Activated CD4-positive, alpha-beta T cell treated with anti-CD3 and anti-CD28 coated beads, Interleukin-2, amount 10 ng/mL, durations not matched to agents 7 days and 5 days (primary cell): ENCODE measurements at places on chromosomes 2 and 18. TPM values are rescaled to one million over a fixed set of nuclear protein-coding genes. Genes with fewer than 3 reads are reported as not detected.

DNA sequence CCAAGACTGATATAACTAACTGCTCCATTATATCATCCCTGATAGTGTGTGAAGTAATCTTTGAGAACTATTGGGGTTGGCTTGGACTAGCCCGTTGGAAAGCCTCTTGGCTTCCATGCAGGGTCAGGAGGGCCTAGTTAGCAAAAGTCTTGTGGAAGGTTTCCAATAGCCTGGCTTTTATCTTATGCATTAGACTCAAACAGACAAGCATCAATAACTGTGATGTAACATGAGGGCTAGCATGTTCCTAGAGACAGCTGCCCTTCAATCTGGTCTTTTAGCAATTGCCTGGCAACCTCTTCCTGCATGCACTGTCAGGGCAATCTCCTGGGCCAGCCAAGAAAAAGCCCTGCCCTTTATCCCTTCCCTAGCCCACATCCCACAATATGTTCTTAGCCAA lies 18.2 kb downstream of the SLC8A1 start:
- H3K4me1 ChIP-seq: no peaks in the 10 kb centered on the region
- no peaks in the 10 kb centered on the region for H3K36me3 ChIP-seq
- H3K27me3 ChIP-seq: no peaks in the 10 kb centered on the region
- H3K27ac ChIP-seq: no peak overlapping the region
- DNase-seq: no peak
- H3K4me3 ChIP-seq: no peak overlapping the region

GRCh38 chr2:180334514-180334913 lies 327.4 kb upstream of the CWC22 start:
- H3K4me1 ChIP-seq: no peaks in the 10 kb centered on the region
- no peaks in the 10 kb centered on the region for H3K36me3 ChIP-seq
- H3K27me3 ChIP-seq: no peaks in the 10 kb centered on the region
- no peak for DNase-seq

DNA sequence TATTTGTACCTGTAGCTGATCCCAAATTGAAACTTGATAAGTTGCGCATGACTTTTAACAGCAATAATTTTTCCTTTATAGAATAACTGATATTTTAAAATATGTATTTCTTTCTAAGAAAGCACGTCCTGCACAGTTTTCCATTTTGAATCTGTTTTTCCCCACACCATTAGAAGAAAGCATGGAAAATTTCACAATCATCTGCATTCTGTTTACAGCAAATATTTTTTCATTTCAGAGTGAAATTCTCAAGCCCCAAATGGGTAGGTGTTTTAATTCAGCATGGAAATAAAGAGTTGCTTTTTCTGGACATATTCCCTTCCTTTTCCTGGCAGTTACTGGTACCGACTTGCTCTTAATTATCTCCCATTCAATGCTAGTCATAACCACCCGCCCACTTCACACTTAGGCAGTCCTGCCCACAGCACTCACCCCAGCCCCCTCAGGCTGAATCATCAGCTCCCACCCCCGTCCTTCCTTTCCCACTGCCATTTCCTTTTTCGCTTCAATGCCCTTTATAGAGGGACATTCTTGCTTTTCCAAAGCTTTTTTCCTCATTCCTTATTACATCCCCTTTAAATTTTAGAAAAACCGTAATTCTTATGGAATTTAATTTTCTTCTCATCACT lies 89.2 kb upstream of the GLS start:
- H3K27ac ChIP-seq: no peak overlapping the region
- H3K36me3 ChIP-seq: no peaks in the 10 kb centered on the region
- H3K27me3 ChIP-seq: no peaks in the 10 kb centered on the region
- no peak for DNase-seq
- no peak overlapping the region for H3K4me3 ChIP-seq

DNA sequence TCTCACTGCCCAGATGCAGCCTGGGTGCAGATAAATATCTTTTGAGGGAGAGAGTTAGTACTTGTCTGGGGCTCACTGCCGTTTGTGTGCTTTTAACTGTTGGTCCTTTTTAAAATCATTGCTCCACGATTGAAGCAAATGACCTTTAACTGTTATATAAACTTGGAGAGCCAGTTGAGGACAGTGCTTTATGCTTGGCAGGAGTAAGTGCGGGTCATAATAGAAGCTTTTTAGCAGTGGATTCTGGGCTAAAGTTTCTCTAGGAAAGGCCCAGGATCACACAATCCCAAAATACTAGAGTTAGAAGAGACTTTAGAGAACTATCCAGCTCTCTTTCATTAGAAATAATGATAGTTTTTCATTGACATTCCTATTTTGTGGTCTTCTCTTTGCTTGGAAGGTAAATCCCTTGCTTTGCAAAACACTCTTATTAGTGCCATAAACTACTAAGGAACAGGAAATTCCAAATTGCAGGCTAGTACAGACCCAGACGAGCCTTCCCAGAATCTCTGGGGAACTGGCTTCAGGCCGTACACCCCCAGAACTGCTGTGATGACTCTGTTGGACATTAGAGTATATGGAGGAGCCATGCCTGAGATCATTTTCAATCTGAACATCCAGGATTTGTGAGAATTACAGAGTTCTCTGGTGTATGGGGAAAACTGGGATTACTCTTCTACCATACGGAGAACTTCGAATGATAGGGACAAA lies 19.1 kb downstream of the LIMS1 start:
- H3K27ac ChIP-seq: no peak overlapping the region
- no peak for DNase-seq
- H3K36me3 ChIP-seq: peaks cover 2% of the 10 kb centered on the region
- H3K4me3 ChIP-seq: no peak overlapping the region
- H3K27me3 ChIP-seq: no peaks in the 10 kb centered on the region

DNA sequence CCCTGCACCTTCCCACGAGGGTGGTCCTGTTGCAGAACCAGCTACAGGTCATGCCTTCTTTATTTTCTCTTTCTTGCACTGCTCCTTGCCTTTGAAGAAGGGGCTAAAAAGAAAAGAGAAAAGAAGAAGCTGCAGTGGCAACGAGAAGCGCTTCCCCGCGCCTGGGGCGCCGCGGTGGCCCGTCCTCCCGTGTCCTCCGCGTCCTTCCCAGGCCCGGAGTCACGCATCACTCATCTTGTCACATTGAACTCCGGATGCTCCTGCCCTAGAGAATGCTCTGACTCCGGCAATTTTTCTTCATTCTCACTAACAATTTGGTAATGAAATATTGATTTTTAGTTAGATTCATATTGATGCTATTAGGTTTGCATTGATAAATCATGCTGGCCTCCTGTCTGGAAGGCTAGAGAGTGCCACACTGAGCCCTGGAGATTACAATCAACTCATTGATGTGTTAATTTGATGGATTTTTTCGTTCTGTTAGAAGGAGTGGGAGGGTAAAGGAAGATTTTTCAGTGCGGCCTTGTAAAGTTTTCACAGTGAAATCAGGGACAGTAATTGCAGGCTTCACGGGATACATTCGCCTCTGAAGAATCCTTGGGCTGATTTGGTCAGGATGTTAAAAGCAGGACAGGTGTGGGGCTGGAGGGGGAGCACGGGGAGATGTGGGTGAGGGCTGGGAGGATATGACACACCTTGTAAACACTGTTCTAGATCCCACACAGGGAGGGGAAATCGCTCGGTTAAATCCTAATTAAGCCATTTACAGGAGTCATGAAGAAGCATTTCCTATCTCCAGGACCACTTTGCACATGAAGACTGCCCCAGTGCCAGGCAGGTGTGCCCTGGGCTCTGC lies 349.3 kb downstream of the ZNF516 start:
- no peak for DNase-seq
- peaks cover 1% of the 10 kb centered on the region for H3K4me1 ChIP-seq
- no peaks in the 10 kb centered on the region for H3K27me3 ChIP-seq
- no peaks in the 10 kb centered on the region for H3K36me3 ChIP-seq
- H3K27ac ChIP-seq: peak overlapping the region; percentile 15
- no peak overlapping the region for H3K4me3 ChIP-seq

DNA sequence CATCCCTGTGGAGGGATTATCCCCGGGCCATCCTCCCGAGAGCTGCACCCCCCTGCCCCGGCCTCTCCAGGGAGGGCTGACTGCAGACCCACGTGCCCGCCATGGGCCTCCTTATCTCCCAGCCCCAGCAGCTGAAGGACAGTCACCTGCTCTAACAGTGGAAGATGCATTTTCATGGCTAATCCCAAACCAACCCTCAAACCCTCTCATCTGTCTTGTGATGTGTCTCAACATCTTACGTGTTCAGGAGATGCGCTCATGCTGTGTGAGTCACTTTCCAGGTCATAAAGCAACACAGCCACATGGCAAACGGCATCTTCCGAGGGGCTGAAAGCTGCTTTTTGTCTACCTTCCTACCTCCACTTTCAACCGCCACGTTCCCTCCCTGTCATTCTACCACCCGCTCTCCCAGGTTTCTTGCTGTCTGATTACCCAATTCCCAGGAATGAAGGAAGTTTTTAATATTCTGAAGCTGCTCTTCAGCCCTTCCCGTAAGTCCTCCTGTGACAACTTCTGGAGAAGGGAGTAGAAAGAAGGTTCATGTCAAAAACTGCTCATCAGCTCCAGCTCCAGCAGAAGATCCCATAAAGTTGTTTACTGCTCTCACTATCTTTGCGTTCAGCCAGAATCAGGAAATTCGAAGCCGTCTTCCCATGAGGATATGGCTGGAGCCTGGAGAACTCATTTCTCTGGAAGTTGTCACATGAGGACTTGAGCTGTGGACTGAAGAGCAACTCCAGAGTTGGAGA lies 54.5 kb downstream of the MBP start:
- H3K4me3 ChIP-seq: no peak overlapping the region
- H3K4me1 ChIP-seq: peaks cover 73% of the 10 kb centered on the region
- H3K27ac ChIP-seq: peak overlapping the region; percentile 28
- DNase-seq: no peak
- peaks cover 66% of the 10 kb centered on the region for H3K36me3 ChIP-seq

GRCh38 chr2:18423636-18424035 lies 136.8 kb downstream of the RDH14 start:
- H3K36me3 ChIP-seq: no peaks in the 10 kb centered on the region
- H3K4me3 ChIP-seq: no peak overlapping the region
- H3K4me1 ChIP-seq: no peaks in the 10 kb centered on the region
- DNase-seq: no peak
- H3K27me3 ChIP-seq: peaks cover 10% of the 10 kb centered on the region

DNA sequence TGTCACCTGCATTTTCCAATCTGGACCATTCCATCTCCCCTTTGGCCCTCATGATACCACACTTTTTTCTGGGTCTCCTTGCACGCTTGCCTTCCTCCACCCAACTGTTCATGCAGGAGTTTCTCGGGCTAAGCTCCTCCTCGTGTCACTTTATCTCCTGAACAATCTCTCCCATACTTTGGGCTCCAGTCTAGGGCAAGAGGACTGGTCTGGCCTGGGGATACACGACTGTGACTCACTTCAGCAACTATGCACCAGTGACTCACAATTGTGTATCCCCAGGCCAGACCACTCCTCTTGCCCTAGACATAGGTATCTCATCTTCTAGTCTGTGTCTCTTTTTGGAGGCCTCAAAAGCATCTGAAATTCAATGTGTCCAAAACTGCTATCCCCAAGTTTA lies 149.4 kb upstream of the PTPRM start:
- no peaks in the 10 kb centered on the region for H3K27me3 ChIP-seq
- H3K36me3 ChIP-seq: no peaks in the 10 kb centered on the region
- DNase-seq: no peak
- no peak overlapping the region for H3K27ac ChIP-seq
- no peaks in the 10 kb centered on the region for H3K4me1 ChIP-seq
- no peak overlapping the region for H3K4me3 ChIP-seq

DNA sequence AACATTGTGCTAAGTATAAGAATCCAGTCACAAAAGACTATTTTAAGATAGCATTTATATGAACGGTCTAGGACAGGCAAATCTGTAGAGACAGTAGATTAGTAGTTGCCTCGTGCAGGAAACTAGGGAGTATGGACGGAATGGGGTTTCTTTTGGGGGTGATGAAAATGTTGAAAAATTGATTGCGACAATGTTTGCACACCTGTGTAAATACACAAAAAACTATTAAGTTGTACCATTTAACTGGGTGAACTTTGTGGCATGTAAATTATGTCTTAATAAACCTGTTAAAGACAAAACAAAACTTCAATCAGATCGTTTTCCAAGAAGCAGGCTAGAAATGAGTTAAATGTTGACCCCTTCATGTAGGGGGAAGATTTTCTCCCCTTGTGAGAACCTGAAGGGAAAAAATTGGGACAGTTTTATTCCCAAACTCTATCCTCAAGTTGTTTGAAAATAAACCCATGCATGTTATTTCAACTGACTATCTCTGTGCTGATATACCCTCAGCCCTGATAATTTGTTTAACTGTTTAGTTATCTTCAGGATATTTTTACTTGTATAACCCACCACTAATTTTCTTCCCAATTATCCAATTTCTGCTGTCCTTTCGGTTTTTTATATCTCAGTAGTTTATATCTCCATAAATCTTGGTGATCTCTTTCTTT lies 87.2 kb downstream of the CAMKMT start:
- DNase-seq: no peak
- H3K27me3 ChIP-seq: no peaks in the 10 kb centered on the region
- peaks cover 12% of the 10 kb centered on the region for H3K36me3 ChIP-seq
- H3K4me3 ChIP-seq: no peak overlapping the region
- no peak overlapping the region for H3K27ac ChIP-seq
- H3K4me1 ChIP-seq: no peaks in the 10 kb centered on the region

GRCh38 chr2:71714601-71715240 lies 261.4 kb downstream of the DYSF start:
- no peaks in the 10 kb centered on the region for H3K4me1 ChIP-seq
- no peak overlapping the region for H3K4me3 ChIP-seq
- no peak overlapping the region for H3K27ac ChIP-seq
- H3K27me3 ChIP-seq: no peaks in the 10 kb centered on the region

- H3K4me3 ChIP-seq: no peak overlapping the region
- peaks cover 91% of the 10 kb centered on the region for H3K27me3 ChIP-seq
- H3K36me3 ChIP-seq: no peaks in the 10 kb centered on the region
- no peak overlapping the region for H3K27ac ChIP-seq
- DNase-seq: no peak
- H3K4me1 ChIP-seq: peaks cover 15% of the 10 kb centered on the region
These were observed 38.9 kb upstream of the ATP6V1B1 start for GRCh38 chr2:70896765-70897202.

GRCh38 chr2:66869076-66869475 lies 434.2 kb downstream of the MEIS1 start:
- no peak overlapping the region for H3K27ac ChIP-seq
- DNase-seq: no peak
- H3K27me3 ChIP-seq: no peaks in the 10 kb centered on the region
- no peaks in the 10 kb centered on the region for H3K36me3 ChIP-seq

DNA sequence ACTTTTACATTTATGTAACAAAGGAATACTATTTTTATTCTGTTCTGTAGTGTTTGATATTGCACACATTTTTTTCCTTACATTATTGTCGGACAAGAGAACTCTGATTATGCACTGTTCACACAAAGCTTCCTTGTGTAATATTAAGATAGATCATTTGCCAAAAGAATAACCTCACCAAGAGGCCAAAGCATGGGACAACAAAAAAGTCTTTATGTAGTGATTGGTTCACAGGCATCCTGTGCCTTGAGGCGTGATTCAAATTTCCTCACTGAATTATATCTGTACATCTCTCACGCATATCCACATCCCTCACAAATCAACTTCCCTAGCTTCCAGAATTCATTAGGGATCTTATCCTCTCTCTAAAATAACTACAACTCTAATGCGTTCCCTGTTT lies 642.7 kb downstream of the NR4A2 start:
- H3K27me3 ChIP-seq: no peaks in the 10 kb centered on the region
- H3K4me1 ChIP-seq: no peaks in the 10 kb centered on the region
- no peaks in the 10 kb centered on the region for H3K36me3 ChIP-seq
- DNase-seq: no peak
- no peak overlapping the region for H3K27ac ChIP-seq

HOXD4 gene
- not detected for total RNA-seq

TMEM163 gene
- not detected for total RNA-seq

LRP1B gene
- not detected for total RNA-seq

ADD2 gene
- total RNA-seq: 16.8 TPM

ANKRD62 gene
- total RNA-seq: not detected

SCG2 gene
- total RNA-seq: 0.10 TPM

SP9 gene
- not detected for total RNA-seq

MEP1B gene
- not detected for total RNA-seq
